ENCODE measurements at places on chromosomes 1 and 21.

DNA sequence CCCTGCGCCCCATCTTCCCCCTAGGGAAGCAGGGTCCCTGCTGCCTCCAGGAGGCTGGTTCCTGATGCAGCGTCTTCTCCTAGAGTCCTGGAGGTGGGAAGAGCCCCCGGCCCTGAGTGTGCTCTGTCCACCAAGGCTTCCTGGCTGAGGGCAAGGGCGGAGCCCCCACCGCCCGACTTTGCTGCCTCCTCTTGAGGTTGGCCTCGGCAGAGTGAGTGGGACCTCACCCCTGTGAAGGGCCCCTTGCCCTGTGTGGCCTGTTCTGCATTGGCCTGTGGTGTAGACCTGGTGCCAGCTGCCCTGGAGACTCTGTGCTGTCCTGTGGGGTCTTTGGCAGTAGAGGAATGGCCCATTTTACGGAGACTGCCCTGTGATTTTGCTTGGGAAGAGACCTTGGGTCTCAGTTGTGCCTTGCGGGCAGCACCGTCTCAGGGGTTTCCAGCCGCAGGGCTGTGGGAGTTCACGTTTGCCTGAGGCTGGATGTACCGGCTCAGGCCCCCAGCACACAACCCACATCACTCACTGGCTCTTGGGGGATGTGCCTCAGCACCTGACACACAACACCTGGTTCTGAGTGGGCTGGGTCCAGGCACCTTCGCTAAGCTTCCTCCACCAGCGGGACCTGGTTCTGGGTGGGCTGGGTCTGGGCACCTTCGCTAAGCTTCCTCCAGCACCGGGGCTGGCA lies 73.6 kb downstream of the SKI start:
- DNase-seq: no peak

DNA sequence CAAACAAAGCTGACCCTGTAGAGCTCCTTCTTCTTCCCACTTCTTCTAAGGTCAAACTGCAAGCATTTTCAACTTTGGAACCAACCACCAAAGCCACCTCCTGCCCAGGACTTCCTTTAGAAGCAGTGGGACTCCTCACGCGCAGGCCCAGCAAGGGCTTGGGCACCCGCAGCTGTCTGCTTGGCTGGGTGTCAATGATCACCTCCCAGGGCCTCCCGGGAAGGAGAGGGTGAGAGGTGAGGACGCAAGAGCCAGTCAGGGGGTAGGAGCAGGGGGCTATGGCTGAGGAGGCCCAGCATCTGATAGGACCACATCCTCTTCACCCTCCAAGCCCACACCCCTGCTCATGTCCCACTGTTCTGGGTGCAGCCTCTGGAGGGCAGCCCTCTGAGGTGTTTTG lies 10.2 kb downstream of the KLHL21 start:
- DNase-seq: no peak

DNA sequence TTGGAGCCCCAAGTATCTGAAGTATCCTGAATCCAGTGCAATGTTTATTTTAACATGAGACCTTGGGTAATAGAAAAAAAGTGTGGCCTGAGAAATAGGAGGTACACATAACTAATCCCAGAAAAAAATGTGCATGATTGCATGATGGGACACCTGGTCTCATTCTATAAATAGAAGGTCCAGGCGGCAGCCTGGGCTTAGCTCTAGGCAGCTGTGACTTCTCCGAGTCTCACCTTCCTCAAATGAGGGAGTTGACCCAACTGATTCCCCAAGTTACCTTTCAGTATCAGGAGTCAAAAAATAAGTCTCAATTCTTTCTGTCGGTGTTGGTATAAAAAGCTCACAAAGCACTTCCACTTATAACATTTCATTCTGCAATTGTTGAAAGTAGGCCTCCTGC lies 65.9 kb upstream of the CCDC190 start:
- no peak for DNase-seq

DNA sequence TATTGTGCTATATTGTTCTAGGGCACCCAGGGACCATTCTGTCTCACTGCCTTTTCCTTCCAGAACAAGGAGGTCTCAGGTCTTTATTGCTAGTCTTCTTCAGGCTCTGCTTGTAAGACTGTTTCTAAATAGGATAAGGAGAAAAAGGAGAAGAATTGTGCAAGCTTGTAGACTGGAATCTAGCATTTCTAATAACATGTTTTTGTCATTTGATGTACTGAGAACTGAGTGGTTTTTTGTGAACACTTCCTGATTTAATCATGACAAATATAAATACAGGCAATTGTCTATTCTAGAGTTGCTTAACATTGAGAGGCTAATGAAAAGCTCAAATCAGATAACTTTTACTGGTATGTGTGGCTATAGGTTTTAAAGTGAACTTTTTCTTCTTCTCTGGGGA lies 77.6 kb downstream of the CLIC4 start:
- no peak for DNase-seq
